Dorsolateral prefrontal cortex (tissue), 122 donors: ENCODE measurements at places on chromosomes 5 and 9.

DNA sequence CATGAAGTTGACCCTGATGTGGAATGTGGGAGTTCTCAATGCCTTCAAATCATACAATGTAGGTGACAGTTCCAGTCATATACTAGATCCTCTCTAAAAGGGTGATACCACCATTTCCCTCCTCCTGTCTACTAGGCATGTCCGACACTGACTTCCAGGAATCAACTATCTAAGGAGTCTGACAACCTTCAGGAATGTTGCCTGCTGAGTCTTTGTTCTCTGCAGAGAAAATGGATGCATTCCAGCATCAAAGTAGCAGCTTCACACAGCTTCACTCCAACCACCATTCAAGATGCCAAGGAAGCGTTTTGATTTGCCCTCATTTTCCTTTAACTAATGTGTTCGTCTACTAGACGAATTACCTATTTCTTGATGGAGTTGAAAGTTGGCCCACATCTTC lies 530.2 kb downstream of the EBF1 start:
- DNase-seq, result no peak

- DNase-seq, result no peak
These were observed 83.2 kb upstream of the NUDT12 start for GRCh38 chr5:103645816-103646215.

GRCh38 chr5:147479444-147479843 lies 30.4 kb downstream of the DPYSL3 start:
- no peak for DNase-seq

GRCh38 chr5:56638061-56638621 lies 177.2 kb upstream of the MAP3K1 start:
- no peak for DNase-seq

GRCh38 chr5:136004436-136004835 lies 24.4 kb upstream of the TGFBI start:
- no peak for DNase-seq

DNA sequence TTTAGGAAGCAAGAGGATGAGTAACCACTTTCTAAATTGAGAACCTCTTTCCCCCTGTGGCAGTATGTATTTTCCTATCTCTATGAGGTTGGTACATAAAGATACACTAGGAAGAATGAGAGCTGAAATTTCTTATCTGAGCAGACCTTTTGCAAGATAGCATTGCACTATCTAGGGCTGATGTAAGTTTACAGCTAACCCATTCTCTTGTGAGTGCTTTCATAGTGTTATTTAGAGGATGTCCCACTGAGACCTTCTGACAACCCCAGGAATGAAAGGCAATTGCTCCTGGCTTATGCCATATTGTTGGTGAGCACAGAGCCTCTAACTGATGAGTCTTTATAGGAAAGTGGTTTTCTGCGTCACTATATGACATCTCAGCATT lies 1209.3 kb upstream of the CDH6 start:
- no peak for DNase-seq

DNA sequence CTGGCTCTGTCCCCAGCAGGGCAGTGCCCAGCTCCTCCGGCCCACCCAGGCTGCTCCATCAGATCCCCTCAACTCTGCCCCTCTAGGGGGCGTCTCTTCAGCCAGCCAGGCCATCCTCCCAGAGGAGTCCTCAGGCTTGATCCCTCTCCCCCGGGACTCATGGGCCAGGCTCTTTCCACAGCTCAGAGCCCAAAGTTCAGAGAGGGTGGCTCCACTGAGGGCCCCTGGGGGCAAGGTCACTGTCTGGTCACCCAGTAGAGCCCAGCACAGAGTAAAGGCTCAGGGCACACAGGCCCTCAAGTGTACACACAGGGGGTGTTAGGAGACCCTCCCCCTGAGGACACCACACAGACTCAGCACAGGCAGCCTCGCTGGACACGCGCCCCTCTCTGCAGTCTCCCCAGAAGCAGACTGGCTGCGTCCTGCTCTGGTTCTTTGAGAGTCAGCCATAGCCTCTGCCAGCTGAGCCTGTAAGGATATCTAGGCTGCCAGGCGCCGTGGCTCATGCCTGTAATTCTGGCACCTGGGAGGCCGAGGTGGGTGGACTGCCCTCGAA lies 64.8 kb downstream of the PAX5 start:
- no peak for DNase-seq

GRCh38 chr9:26983340-26983739 lies 22.1 kb downstream of the LRRC19 start:
- no peak for DNase-seq

GRCh38 chr5:136166909-136167308 lies 26.1 kb downstream of the SMIM32 start:
- DNase-seq, result no peak

- no peak for DNase-seq
These were observed 3.1 kb upstream of the GNPDA1 start for GRCh38 chr5:142015781-142016533.

- no peak for DNase-seq
These were observed 16.6 kb downstream of the ZFP62 start for GRCh38 chr5:180844432-180844831.

DNA sequence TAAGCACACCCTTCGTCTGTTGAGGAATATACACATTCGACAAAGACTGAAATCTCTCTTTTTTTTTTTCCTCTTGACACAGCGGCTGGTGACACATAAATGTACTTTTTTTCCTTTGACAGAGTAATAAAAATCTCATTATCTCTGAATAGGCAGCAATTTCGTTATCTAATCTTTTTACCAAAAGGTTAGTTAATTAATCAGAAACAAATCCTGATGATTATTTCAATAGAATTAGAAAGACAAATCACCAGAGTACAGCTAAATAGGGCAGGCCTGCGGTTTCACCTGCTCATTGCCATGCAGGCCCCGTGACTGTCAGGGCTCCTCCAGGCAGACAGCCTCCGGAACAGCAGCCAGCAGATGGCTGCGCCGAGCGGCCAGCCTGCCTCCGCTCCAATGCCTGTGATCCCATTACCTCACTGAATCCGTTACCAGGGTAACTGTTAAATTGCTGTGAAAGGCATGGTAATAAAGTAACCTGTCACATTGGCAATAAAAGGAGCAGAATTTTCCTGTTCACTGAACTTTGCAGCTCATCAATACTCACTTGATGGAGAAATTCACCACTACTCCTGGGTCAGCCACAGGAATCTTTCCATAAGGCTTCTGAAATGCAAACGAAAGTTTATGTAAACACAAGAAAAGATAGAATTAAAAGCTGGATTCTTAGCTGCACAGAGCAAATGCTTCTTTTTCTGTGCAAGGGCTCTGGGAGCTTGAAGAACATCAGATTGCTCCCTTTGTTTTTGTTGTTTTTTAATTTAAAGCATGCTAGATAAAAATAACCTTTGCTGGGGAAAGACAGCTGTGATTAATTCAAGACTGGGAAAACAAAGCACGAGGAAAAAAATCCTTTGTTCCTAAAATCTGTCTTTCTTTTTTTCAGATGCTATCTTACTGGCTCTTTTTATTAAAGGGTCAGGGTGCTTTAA lies 666.4 kb upstream of the ZNF608 start:
- peak; percentile 90 for DNase-seq

GRCh38 chr5:174688441-174689354 lies 35.7 kb upstream of the MSX2 start:
- DNase-seq, result no peak

- no peak for DNase-seq
These were observed 213.5 kb downstream of the DENND1A start for GRCh38 chr9:123716339-123716945.

DNA sequence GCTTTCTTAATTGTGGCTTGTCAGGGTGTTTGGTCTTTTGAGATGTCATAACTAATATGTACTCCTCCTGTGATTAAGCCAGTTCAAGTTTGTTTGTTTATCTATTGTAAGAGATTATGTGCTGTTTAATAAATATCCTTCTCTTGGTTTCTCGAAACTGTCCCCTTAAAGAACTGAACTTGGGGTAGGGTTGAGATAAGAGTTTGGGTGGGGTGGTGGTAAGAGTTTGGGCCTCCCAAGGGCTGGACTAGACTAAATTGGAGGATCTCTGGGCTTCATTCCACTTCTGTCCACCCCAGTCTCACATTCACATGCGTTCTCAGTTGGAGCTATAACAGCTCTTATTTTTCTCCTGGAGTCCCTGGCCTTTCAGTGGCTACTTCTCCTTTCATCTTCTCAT lies 38.2 kb downstream of the AQP7 start:
- DNase-seq, result no peak

DNA sequence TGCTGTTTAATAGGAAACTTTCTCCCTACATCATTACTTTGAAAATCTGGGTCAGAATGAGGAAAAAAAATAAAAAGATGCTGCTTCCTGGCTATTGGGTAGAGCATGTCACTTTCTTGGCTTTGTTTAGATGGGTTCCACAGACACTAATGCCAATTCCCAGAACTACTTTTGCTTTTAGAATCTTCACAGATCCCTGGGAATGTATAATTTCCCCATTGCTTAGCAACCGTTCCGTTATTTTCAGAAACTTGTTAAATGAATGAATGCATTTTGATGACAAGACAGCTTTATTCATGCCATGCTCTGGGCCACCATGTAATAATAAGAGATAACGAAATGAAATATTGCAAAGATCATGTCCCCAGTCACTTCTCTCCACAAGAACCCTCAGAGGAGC lies 126.5 kb upstream of the TRPC7 start:
- DNase-seq, result no peak

- DNase-seq, result no peak
These were observed 115.2 kb downstream of the GCNT1 start for GRCh38 chr9:76573905-76574760.

DNA sequence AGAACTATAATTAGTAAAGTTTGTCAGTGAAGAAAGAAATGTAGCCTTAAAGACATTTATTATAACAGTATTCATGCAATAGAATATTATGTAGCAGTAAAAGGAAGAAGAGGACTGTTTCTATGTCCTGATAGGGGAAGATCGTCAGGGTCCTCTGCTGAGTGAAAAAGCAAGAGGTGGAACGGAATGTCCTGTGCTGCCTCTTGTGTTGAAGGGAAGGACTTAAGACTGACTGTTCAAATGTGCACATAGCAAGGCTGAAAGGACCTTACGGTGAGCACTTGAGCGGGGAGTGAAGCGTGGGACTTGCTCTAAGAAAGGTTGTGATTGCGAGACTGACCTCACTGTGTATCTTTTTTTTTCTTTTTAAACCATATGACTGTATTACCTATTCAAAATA lies 63.2 kb downstream of the SNX24 start:
- DNase-seq, result no peak

GRCh38 chr9:87556039-87556438 lies 58.4 kb downstream of the DAPK1 start:
- no peak for DNase-seq

DNA sequence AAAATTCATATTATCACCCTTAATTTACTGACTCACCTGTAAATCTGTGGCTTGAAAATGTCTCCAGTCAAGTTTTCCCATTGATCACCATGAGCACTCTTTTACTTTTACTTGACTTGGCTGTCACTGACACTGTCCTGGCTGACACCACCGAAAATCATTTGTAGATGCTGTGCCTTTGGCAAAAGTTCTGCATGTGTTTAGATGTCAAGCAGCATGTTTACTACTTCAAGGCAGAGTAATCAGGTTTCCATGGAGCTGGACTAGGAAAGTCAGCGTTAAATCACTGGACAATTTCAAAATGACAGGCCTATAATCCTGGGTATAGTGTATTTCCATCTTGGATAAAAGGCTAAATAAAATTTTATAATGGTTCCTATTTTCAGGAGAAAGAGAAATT lies 1530.6 kb upstream of the CDH6 start:
- DNase-seq, result no peak

DNA sequence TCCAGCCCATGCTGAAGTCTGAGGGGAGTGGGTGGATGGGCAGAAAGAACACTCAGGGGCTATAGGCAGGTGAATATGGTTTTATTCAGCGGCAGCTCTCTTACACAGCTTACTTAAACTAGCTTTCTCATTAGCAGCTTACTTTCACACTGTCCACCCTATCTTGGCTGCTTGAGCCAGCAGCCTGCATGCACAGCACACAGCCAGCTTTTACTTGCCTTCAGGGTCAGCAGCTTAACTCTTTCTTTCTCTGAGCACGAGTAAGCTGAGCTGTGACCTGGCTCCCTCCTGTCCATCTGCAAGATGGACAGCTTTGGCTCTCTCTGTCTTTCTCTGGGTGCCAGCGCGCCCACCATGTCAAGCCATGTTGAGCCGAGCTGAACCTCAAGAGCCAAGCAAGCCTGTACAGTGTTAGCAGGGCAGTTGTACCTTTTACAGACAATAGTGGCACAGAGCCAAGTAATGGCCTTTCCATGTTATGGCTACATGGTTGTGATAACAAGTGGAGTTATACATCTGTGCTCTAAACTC lies 1054.9 kb downstream of the PTPRD start:
- DNase-seq, result no peak

GRCh38 chr5:2370626-2371418 lies 380.7 kb downstream of the IRX2 start:
- DNase-seq, result no peak

DNA sequence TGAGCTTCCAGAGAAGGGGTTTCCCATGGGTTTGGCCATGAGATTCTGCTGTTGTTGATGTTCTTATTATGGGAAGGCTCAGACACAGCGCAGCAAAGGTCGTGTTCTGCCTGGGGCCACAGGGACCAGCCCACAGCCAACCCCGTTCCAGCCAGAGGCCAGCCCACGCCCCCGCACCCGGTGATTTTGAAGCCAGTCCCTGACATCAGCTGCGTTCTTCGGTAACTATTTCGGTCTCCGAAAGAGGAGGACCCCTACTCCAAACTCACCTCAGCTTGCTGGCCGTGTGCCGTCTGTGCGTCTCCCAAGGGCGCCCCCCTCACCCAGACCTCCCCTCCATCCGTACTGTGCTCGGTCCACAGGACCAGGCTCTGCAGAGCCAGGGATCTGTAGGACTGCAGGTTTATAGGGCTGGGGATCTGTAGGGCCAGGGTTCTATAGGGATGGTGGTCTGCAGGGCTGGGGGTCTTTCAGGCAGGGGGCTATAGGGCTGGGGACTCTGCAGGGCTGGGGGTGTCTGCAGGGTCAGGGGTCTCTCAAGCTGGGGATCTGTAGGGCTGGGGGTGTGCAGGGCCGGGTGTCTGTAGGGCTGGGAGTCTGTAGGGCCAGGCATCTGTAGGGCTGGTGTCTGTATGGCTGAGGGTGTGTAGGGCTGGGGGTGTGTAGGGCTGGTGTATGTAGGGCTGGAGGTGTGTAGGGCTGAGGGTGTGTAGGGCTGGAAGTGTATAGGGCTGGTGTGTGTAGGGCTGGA lies 11.8 kb downstream of the COL5A1 start:
- DNase-seq, result no peak

DNA sequence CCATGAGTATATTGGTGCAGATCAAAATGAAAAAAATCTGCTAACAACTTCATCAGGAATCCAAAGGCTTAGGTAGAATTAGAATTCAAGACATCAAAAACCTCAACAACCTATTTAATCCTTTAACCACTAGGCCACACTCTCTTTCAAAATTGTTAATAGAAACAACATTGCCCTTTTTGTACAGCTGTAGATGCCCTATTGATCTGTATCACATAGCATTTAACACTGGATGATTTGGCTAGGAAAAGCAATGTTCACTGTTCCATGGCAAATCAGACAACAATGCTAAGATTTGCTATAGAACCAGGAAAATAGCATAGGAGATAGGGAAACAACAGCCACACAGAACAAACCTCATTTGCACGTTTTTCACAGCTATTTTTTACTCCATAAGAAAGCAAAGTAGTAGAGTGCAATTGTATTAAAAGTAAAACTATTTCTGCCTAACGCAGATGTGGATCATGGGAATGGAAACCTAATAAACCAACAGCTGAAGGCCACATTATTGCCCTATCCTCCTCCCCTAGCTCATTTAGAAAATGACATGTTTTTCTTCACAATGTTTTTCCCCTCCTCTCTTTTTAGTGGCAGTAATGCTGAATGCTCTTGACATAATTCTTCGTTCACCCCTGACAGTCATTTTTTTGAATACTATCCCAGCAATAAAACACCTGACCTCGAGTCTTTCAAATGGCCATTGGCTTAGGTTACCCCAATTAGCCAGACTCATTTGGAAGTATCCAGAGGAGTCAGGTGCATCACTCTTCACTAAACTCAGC lies 373.0 kb upstream of the CCNH start:
- DNase-seq, result no peak
